ENCODE measurements at places on chromosomes 4 and X.
A peak's percentile ranks its signal among the peaks of the same experiment; 100 is the strongest.

GRCh38 chr4:105184316-105184980 is 37.8 kb downstream of the TET2 start:
- no peak for DNase-seq

DNA sequence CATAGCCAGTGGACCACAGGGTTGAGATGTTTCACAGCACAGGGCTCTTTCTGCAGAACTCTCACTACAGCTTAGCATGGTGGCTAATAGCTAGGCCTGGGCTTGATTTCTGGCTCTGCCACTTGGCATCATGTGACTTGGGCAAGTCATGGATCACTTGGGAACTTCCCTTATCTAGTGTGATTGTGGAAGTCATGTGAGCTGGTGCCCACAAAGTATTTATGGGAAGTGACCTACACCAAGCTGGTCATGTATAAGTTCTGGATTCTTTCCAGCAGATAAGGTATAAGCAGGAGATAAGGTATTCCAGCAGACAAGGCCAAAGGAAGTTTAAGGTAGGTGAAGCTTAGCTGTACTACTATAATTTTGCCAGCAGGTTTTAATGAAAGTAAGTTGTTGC is 61.0 kb downstream of the REELD1 start:
- no peak for DNase-seq

- DNase-seq, result no peak
Measured at GRCh38 chr4:179584101-179584500, 2141.9 kb upstream of the AGA start.

- DNase-seq, result no peak
Measured at GRCh38 chrX:750812-751211, 120.2 kb downstream of the SHOX start.

GRCh38 chrX:11899091-11899490 is 141.1 kb downstream of the MSL3 start:
- DNase-seq, result peak; percentile 0

DNA sequence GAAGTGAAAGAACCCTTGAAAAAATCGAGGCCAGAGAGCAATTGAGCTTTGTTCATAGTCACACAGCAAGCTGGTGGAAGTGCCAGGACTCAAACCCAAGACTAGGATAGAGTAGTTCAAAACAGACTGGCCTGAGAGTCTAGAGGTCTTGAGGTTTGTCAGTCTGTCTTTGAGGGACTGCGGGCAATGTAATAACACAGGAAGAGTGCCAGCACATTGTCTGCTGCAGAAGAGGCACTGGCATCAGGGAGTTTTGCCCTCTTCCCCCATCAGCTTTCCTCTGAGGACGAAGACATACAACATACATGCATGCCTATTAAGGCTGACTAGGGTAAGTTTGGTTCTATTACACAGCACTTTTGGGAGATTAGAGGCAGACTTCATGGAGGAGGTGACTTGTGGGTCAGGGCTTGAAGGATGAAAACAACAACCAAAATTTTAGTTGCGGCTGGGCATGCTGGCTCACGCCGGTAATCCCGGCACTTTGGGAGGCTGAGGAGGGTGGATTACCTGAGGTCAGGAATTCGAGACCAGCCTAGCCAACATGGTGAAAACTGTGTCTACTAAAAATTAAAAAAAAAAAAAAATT is 64.1 kb upstream of the LAS1L start:
- DNase-seq, result no peak

DNA sequence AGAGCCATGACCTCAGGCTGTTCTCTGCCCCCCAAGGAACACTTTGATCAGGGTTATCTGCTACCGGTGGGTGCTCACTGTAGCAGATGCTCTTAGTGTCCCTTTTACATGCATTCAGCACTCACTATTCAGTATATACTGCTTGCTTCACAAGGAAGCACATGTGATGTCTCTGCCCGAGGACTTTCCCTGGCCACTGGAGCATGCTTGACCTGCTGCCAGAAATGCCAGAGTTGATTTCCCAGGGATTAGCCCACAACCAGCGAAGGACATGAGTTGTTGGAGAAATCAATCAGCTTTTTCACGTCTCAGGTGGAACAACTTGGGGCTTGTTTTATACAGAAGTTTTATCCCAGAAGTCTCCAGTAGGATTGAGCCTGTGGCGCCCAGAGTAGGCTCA is 51.2 kb upstream of the RPS6KA3 start:
- no peak for DNase-seq

GRCh38 chr4:98945297-98945850 is 16.4 kb upstream of the EIF4E start:
- DNase-seq, result no peak

GRCh38 chr4:183860119-183860518 is 45.0 kb upstream of the STOX2 start:
- DNase-seq, result no peak

- DNase-seq, result no peak
Measured at GRCh38 chr4:4704267-4704666, 155.2 kb upstream of the MSX1 start.
